Activated naive CD4-positive, alpha-beta T cell treated with anti-CD3 and anti-CD28 coated beads for 36 hours (primary cell): ENCODE measurements at places on chromosomes 11 and 22. TPM values are rescaled to one million over a fixed set of nuclear protein-coding genes. Genes with fewer than 3 reads are reported as not detected.

GRCh38 chr11:14751975-14752407, 108.4 kb downstream of the PDE3B start:
- no peaks in the 10 kb centered on the region for H3K27me3 ChIP-seq
- H3K4me3 ChIP-seq = peak overlapping the region; percentile 34

DNA sequence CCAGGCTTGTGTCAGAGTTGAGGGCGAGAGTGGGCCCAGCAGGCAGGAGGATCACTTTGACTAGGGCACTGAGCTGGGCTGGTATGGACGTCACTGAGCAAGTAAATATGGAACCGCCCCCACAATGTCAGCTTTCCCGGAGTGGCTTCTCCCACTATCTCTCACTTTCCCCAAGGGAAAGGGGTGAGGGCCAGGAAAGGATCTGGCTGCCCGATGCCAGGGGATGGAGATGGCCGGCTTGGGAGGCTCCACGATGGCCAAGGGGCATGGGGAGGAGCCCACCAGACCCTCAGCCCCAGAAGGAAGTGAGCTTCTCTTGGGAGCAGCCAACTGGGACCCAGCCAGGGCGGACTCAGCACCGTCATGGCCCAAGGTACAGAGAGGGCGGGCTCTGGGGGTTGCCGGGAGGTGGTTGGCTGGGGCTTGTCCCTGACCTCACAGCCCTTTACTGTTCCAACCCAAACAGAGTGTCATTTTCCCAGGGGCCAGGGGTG, 8.7 kb downstream of the PRDM11 start:
- H3K4me1 ChIP-seq = peaks cover 6% of the 10 kb centered on the region
- no peak overlapping the region for H3K27ac ChIP-seq
- no peaks in the 10 kb centered on the region for H3K36me3 ChIP-seq
- DNase-seq = no peak
- no peak overlapping the region for H3K4me3 ChIP-seq
- H3K27me3 ChIP-seq = no peaks in the 10 kb centered on the region

GRCh38 chr11:11403763-11404725, 51.0 kb upstream of the CSNK2A3 start:
- no peaks in the 10 kb centered on the region for H3K36me3 ChIP-seq
- H3K4me3 ChIP-seq = no peak overlapping the region
- no peaks in the 10 kb centered on the region for H3K4me1 ChIP-seq

DNA sequence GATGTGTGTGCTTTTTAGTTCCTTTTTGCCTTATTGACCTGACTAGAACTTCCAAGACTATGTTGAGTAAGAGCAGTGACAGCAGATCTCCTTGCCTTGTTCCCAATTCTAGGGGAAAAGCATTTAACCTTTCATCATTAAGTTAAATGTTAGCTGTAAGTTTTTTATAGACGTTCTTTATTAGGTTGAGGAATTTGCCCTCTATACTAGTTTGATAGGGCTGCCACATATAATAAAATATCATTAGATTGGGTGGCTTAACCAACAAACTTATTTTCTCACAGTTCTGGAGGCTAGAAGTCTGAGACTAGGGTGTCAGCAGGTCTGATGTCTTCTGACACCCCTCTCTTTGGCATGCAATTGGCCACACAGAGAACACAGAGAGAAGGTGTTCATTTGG, 32.6 kb upstream of the B3GNT6 start:
- peaks cover 6% of the 10 kb centered on the region for H3K36me3 ChIP-seq
- peaks cover 1% of the 10 kb centered on the region for H3K4me1 ChIP-seq
- DNase-seq = no peak
- H3K27me3 ChIP-seq = no peaks in the 10 kb centered on the region
- no peak overlapping the region for H3K4me3 ChIP-seq

GRCh38 chr11:81203876-81204275, 1529.8 kb downstream of the FAM181B start:
- no peak overlapping the region for H3K4me3 ChIP-seq
- no peak for DNase-seq
- no peaks in the 10 kb centered on the region for H3K27me3 ChIP-seq
- no peak overlapping the region for H3K27ac ChIP-seq
- no peaks in the 10 kb centered on the region for H3K4me1 ChIP-seq

- no peaks in the 10 kb centered on the region for H3K4me1 ChIP-seq
- H3K27ac ChIP-seq = no peak overlapping the region
- H3K36me3 ChIP-seq = peaks cover 14% of the 10 kb centered on the region
- H3K4me3 ChIP-seq = no peak overlapping the region
Measured at GRCh38 chr22:38674888-38675287, 6.9 kb upstream of the TOMM22 start.

DNA sequence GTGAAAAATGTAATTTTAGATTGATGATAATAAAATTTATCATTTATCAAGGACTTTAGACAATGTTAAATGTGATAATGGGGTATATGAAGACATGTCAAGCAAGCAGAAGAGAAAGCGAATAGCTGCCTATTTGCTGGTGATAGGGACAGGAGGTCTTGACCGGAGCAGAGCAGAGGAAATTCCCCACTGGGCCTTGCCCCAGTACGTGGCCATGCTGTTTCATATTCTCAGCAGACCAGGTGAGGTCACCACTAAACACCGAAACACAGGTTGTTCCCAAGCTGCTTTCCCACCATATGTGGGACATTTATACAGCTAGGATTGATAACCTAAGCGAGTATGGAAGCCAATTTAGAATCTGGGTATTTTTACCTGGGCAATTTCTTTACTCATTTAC, 1629.6 kb downstream of the FAM181B start:
- no peaks in the 10 kb centered on the region for H3K36me3 ChIP-seq
- no peaks in the 10 kb centered on the region for H3K27me3 ChIP-seq
- no peak for DNase-seq
- no peak overlapping the region for H3K27ac ChIP-seq

DNA sequence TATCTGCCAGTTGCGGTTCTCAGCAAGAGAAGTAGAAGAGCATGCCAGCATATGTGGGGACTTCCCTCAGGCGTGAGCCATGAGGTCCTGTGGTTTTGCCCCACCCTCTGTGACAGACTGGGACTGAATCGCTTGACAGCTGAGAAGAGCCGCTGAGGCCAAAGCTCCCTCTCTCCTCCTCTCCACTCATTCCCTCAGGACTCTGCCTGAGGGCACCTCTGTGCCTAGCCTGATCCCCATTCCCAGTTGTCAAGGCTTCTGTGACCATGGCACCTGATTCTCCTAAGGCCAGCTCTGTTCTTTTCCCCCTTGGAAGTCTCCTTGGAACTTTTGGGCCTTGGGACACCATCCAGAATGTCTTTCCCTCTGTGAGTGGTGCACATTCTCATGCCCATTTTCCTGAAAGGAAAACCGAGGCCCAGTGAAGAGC, 27.0 kb downstream of the ART5 start:
- H3K27ac ChIP-seq = no peak overlapping the region
- no peak overlapping the region for H3K4me3 ChIP-seq
- no peaks in the 10 kb centered on the region for H3K27me3 ChIP-seq
- peak; percentile 85 for DNase-seq
- H3K4me1 ChIP-seq = peaks cover 14% of the 10 kb centered on the region

DNA sequence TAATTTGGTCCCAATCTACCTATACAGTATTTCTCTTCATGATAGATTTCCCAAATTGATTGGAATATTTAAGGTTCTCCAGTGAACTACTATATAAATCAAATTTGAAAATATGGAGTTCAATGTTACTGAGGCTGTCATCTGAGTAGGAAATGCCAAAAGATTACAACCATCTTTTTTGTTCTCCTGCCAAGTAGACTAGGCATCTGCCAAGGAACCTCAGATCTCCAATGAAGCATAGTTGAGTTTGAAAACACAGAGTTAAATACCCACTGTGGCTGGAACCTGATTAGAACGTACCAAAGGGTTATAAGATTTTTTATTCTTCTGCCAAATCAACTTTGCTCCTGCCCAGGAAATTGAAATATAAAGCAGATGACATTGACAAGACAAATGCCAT, 330.9 kb downstream of the CNTN5 start:
- no peaks in the 10 kb centered on the region for H3K27me3 ChIP-seq
- H3K36me3 ChIP-seq = no peaks in the 10 kb centered on the region
- DNase-seq = no peak
- no peak overlapping the region for H3K4me3 ChIP-seq
- no peaks in the 10 kb centered on the region for H3K4me1 ChIP-seq
- no peak overlapping the region for H3K27ac ChIP-seq

DNA sequence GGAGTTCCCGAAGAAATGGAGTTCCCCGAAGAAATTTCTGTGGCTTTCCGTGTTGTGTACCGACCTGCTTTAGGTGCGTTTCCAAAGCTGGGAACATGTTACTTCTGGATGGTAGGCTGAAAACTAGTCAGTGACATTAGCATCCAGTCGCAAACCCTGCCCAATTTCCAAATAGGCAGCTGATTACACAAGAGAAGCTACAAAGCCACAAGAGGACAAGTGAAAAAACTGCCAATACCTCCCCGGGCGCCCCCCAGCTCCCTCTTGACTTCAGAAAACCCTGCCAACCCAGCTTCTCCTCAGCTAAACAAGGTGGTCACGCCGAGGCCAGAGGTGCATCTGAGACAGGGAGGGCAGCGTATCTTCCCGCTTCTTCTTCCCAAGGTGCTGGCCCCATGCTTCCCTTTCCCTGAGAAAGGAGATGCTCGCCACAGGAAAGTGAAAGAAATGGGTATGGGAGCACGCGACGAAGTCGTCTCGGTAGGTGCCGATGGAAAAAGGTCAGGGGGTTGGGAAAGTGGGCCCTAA, 551 bp downstream of the AGBL2 start:
- H3K4me1 ChIP-seq = peaks cover 16% of the 10 kb centered on the region
- H3K27ac ChIP-seq = peak overlapping the region; percentile 94
- peaks cover 9% of the 10 kb centered on the region for H3K36me3 ChIP-seq
- H3K4me3 ChIP-seq = peak overlapping the region; percentile 91

DNA sequence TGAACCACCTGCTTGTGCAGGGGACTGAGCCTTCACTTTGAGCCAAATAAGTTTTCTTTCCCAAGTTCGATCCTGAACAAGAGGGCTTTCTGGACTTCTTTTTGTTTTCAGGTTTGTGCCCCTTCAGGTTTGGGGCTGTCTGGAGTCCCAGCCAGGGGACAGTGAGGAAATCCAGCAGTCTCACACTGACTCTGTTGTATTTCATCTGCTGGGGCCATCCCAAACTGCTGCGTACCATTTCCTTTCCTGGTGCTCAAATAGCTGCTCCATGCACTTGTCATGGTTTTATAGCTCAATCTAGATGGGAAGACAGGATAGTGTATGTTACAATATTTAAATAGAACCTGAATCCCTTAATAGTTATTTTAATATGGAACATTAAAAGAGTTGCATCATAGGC, 66.3 kb upstream of the IGLL5 start:
- peaks cover 76% of the 10 kb centered on the region for H3K4me1 ChIP-seq
- no peaks in the 10 kb centered on the region for H3K27me3 ChIP-seq
- H3K27ac ChIP-seq = no peak overlapping the region
- H3K36me3 ChIP-seq = no peaks in the 10 kb centered on the region
- H3K4me3 ChIP-seq = no peak overlapping the region

DNA sequence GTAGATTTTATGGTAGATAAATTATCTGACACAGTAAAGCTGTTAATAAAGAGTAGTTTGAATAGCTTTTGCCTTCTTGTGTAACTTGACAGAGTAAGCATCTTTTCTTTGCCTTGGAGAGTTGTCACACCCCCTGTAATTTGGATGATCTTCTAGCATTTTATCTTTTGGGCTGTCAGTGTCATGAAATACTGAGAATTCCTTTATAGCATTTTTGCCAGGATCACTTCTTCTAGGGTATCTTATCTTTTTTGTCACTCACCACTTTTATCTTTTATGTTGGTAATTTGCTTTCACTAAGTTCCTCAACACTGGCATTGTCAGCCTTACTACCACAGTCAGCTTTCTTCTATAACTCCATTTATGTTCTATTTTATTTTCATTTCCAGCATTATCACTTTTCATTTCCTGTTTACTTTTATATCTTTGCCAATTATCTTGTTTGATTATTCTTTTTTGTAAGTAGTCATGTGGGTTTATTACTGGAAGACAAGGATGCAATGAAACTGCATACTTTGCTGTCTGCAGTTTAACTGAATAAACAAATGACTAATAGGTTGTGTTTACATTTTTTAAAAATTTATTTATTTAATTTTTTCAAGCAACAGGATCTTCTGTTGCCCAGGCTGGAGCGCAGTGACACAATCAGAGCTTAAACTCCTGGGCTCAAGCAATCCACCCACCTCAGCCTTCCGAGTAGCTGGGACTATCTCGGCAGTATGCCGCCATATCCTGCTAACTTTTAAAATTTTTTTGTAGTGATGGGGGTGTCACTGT, 28.1 kb upstream of the ACAT1 start:
- H3K4me3 ChIP-seq = no peak overlapping the region
- H3K27ac ChIP-seq = no peak overlapping the region
- no peaks in the 10 kb centered on the region for H3K4me1 ChIP-seq
- no peaks in the 10 kb centered on the region for H3K27me3 ChIP-seq
- no peak for DNase-seq
- H3K36me3 ChIP-seq = peaks cover 6% of the 10 kb centered on the region

GRCh38 chr11:12719221-12719620, 45.0 kb downstream of the TEAD1 start:
- no peaks in the 10 kb centered on the region for H3K36me3 ChIP-seq
- no peak overlapping the region for H3K27ac ChIP-seq

- peak; percentile 70 for DNase-seq
- H3K4me1 ChIP-seq = peaks cover 7% of the 10 kb centered on the region
- no peak overlapping the region for H3K4me3 ChIP-seq
- no peaks in the 10 kb centered on the region for H3K36me3 ChIP-seq
- H3K27me3 ChIP-seq = no peaks in the 10 kb centered on the region
Measured at GRCh38 chr22:23315341-23315917, 135.1 kb downstream of the BCR start.

DNA sequence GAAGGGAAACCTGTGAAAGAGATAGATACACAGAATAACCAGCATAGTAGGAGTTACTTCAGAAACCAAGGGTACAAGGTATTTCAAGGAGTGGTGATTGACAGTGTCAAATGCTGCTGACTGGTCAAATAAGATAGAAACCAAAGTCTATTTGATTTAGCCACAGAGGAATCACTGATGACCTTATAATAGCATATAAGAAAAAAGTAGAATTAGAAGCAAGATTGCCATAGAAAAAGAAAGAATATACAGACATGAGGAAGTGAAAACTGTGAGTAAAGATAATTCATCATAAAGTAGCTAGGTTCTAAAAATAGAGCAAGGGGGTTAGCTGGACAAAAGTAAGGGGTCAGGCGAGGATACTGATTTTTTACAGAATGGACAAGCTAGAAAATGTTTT, 14.2 kb downstream of the ZBTB44 start:
- peaks cover 25% of the 10 kb centered on the region for H3K36me3 ChIP-seq
- no peak overlapping the region for H3K4me3 ChIP-seq
- no peak overlapping the region for H3K27ac ChIP-seq
- no peak for DNase-seq
- peaks cover 45% of the 10 kb centered on the region for H3K4me1 ChIP-seq
- no peaks in the 10 kb centered on the region for H3K27me3 ChIP-seq

Gene LSP1
- 42.4 TPM for total RNA-seq

Gene MAJIN
- total RNA-seq = 0.37 TPM

Gene SHANK2
- total RNA-seq = not detected

Gene UBASH3B
- total RNA-seq = 21.1 TPM

Gene OR51A2
- total RNA-seq = not detected

Gene ADM
- total RNA-seq = 0.31 TPM

Gene FAT3
- total RNA-seq = not detected

Gene SCGB1D2
- not detected for total RNA-seq
